ENCODE measurements at places on chromosomes 2 and 18. TPM values are rescaled to one million over a fixed set of nuclear protein-coding genes. Genes with fewer than 3 reads are reported as not detected.
A peak's percentile ranks its signal among the peaks of the same experiment; 100 is the strongest.

GRCh38 chr2:61658841-61659780 lies 121.0 kb upstream of the XPO1 start:
- H3K4me3 ChIP-seq, result no peak overlapping the region
- no peaks in the 10 kb centered on the region for H3K36me3 ChIP-seq

- no peak overlapping the region for H3K27ac ChIP-seq
- no peak overlapping the region for H3K4me3 ChIP-seq
- no peaks in the 10 kb centered on the region for H3K36me3 ChIP-seq
- peaks cover 20% of the 10 kb centered on the region for H3K27me3 ChIP-seq
Observed at GRCh38 chr2:129816813-129817574, 162.5 kb upstream of the RAB6C start.

GRCh38 chr18:36734596-36734995 lies 94.2 kb downstream of the TPGS2 start:
- DNase-seq, result no peak
- no peaks in the 10 kb centered on the region for H3K4me1 ChIP-seq
- H3K36me3 ChIP-seq, result peaks cover 10% of the 10 kb centered on the region
- H3K27ac ChIP-seq, result no peak overlapping the region

GRCh38 chr2:42859791-42860190 lies 67.4 kb upstream of the HAAO start:
- DNase-seq, result no peak
- peaks cover 20% of the 10 kb centered on the region for H3K4me1 ChIP-seq
- H3K27ac ChIP-seq, result peak overlapping the region; percentile 16
- H3K4me3 ChIP-seq, result no peak overlapping the region
- no peaks in the 10 kb centered on the region for H3K27me3 ChIP-seq

DNA sequence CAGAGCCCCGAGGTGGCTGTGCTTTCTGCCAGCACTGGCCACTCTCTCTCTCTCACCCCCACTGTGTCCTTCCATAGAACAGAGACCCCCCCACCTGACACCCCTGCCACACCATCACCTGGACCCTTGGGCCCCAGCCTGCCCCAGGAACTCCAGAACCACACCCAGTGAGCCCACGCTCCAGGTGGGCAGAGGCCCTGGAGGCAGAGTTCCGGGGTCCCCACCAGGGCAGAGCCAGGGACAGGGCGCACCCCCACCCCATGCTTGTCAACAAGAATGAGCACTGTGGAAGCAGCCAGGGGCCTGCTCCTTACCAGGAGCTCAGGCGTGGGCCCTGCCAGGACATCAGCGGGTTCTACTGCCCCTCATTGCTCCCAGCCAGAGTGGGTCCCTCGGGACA lies 14.6 kb downstream of the PASK start:
- H3K4me1 ChIP-seq, result no peaks in the 10 kb centered on the region
- no peak overlapping the region for H3K27ac ChIP-seq
- H3K27me3 ChIP-seq, result no peaks in the 10 kb centered on the region
- no peaks in the 10 kb centered on the region for H3K36me3 ChIP-seq
- H3K4me3 ChIP-seq, result no peak overlapping the region

GRCh38 chr2:144560251-144560650 lies 40.3 kb upstream of the ZEB2 start:
- no peaks in the 10 kb centered on the region for H3K36me3 ChIP-seq
- no peak overlapping the region for H3K4me3 ChIP-seq
- H3K27me3 ChIP-seq, result no peaks in the 10 kb centered on the region
- no peaks in the 10 kb centered on the region for H3K4me1 ChIP-seq
- H3K27ac ChIP-seq, result no peak overlapping the region

- no peaks in the 10 kb centered on the region for H3K36me3 ChIP-seq
- no peak overlapping the region for H3K4me3 ChIP-seq
- DNase-seq, result peak; percentile 30
- no peaks in the 10 kb centered on the region for H3K4me1 ChIP-seq
- no peak overlapping the region for H3K27ac ChIP-seq
Observed at GRCh38 chr18:49898421-49898820, 85.1 kb upstream of the ACAA2 start.

DNA sequence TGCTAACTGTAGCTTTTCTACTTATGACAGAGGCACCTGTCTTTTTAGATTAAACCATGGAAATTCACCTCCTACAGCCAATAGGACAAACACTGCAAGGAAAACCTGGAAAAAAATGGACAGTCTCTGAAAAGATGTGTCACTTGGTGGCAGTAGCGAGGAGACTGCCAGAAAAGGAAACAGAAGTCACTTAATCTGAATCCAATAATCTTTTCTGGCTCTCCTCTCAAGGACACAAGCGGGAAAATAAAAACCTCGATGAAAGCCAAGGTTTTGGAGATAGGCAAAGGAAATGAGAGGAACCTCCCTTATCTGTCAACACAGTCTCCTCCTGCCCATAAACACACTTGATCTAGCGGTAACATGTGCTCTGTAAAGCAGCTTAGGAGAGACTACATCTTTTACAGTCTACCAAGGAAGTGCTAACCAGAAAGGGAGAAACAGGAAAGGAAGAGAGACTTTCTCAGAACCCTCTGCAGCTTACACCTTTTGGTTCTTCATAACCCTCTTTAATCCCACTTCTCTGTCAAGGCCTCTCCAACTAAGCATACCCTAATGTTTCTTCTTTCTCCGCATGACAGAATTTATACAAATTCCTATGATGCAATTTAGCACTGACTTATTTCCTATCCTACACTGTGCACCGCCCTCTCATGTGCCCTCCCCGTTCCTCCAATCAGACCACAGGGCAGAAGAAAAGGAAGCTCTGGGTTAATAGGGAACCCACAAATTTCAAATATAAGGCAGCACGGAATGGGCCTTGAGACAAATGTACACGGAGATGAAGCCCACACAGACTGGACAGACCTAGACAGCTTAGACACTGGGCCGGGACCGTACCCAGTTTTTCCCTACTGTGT lies 52.8 kb downstream of the CLASP1 start:
- H3K27me3 ChIP-seq, result no peaks in the 10 kb centered on the region
- H3K4me3 ChIP-seq, result peak overlapping the region; percentile 52
- peaks cover 68% of the 10 kb centered on the region for H3K4me1 ChIP-seq
- no peak for DNase-seq
- peak overlapping the region; percentile 80 for H3K27ac ChIP-seq

- H3K36me3 ChIP-seq, result no peaks in the 10 kb centered on the region
- no peak overlapping the region for H3K4me3 ChIP-seq
- H3K27ac ChIP-seq, result peak overlapping the region; percentile 26
- H3K4me1 ChIP-seq, result peaks cover 59% of the 10 kb centered on the region
- no peaks in the 10 kb centered on the region for H3K27me3 ChIP-seq
Observed at GRCh38 chr18:32373995-32374394, 96.7 kb downstream of the GAREM1 start.

DNA sequence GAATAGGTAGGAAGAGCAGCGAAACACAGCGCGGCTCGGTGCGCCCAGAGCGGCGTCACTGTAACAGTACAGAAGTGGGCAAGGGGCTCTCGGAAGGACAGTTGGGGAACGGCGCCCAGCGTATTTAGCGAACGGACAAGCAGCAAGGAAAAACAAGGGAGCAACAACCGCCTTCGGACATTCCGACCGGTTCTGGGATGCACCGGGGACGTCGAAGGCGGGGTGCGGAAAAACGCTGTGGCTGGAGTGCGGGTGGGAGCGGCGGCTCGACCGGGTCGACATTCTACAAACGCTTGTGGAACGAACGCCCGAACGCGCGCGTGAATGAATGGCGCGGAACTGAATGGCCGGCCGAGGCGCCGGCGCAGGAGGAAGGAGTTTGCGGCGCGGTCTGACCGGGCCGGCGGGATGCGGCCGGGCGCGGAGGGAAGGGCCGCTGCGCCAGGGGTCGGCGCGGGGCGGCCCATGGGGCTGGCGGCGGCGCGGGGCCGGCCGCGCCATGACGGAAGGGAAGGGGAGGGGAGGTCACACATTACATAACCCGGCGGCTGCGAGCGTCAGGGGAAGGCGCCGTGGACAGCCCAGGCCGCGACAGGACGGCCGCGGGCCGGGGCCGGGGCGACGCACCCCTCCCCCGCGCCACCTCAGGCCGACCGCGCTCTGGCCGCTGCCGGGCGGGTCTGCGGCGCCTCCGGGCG lies 605 bp downstream of the REV1 start:
- peak overlapping the region; percentile 99 for H3K27ac ChIP-seq
- H3K36me3 ChIP-seq, result no peaks in the 10 kb centered on the region
- peak overlapping the region; percentile 92 for H3K4me3 ChIP-seq
- peaks cover 58% of the 10 kb centered on the region for H3K4me1 ChIP-seq

Gene MRO
- total RNA-seq, result 3.8 TPM

Gene MAP2
- 6.2 TPM for total RNA-seq

Gene C2orf72
- 0.05 TPM for total RNA-seq
